Activated CD4-positive, alpha-beta T cell treated with anti-CD3 and anti-CD28 coated beads, Interleukin-2, amount 50 U/mL, for 16 hours (primary cell): ENCODE measurements at places on chromosomes 5 and 9.

GRCh38 chr9:32427111-32427873 lies 42.8 kb downstream of the ACO1 start:
- DNase-seq, result no peak

- no peak for DNase-seq
These were observed 45.4 kb upstream of the MYOT start for GRCh38 chr5:137822158-137822764.

DNA sequence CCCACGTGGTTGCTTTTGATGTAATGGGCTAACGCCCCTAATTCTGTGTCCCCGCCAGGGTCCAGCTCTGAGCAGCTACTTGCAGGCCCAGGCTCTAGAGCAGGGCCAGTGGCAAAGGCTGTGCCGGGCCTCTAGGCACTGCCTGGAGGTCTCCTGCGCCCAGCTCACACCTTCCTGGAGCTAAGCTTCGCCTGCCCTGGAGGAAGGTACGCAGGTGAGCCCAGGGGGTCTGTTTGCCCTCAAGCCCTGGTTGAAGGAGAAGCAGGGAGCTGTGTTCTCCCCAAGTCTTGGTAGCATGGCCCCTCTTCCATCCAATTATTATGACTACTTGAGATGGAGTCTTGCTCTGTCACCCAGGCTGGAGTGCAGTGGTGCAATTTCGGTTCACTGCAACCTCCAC lies 5.2 kb upstream of the LMX1B start:
- DNase-seq, result no peak

DNA sequence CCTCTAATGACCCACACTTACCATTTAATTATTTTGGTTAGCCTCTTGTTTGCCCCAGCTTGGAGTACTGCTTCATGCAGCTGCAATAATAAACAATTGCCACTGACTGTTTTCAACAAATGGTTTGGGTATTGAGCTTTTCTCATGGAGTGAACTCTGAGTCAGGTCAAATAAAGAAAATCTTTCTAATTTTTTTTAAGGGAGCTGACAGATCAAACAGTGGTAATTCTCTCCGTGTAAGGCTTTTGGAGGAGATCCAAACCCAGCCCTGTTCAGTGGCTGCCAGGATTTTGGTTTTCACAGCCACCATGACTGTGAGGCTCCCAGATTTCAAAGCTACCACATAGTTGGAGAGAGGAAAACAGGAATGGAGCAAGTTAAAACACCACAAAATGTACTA lies 110.7 kb upstream of the EFNA5 start:
- no peak for DNase-seq

- no peak for DNase-seq
These were observed 22.8 kb downstream of the NKD2 start for GRCh38 chr5:1031306-1031959.

- no peak for DNase-seq
These were observed 16.8 kb downstream of the GLT6D1 start for GRCh38 chr9:135622415-135623020.

GRCh38 chr5:163565492-163565891 lies 60.1 kb downstream of the MAT2B start:
- DNase-seq, result no peak

- no peak for DNase-seq
These were observed 86.0 kb downstream of the PRRT1B start for GRCh38 chr9:131631306-131631705.

DNA sequence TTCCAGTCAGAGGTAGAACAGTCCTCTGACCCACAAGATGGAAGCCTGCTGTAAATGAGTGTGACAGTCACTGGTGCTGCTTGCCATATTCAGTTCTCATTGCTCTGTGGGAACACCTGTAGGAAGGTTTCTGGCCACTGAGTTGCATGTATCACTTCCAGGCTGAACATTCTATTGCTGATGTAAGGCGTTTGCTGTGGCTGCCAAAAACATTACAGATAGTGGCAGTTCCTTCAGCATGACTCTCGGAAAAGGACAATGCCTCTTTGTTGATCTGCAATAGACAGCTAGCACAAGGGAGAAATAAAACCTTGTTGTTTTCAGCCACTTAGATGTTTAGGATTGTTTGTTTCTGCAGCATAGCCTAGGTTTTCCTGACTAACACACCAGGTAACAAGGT lies 217.2 kb downstream of the AGTPBP1 start:
- no peak for DNase-seq

DNA sequence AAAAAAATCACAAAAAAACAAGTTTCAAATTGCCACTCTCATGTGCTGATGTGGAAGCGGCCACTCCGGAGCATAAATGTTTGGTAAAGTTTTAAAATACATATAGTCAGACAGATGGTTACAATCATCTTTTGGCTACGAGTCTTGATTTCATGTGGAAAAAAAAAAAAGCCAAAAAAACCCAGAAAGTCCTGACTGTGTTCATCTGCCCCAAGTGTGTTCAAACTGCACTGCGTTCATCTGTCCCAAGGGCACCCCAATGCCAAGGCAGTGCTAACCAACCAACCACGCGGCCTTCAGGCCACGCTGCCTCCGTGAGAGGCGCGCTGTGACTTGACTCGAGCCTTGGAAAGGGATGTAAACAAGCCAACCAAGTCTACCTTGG lies 127.1 kb downstream of the MYO10 start:
- no peak for DNase-seq

DNA sequence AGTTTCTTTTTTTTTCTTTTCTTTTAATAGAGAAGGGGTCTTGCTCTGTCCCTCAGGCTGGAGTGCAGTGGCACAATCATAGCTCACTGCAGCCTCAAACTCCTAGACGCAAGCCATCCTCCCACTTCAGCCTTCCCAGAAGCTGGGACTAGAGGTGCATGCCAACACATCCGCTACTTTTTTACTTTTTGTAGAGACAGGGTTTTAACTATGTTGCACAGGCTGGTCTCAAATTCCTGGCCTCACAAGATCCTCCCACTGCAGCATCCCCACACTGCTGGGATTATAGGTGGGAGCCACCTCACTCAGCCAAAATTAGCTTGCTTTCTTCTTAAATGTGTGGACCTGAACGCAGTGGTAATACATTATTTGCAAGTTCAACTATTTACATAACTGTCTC lies 66.1 kb downstream of the SERINC5 start:
- DNase-seq, result no peak

DNA sequence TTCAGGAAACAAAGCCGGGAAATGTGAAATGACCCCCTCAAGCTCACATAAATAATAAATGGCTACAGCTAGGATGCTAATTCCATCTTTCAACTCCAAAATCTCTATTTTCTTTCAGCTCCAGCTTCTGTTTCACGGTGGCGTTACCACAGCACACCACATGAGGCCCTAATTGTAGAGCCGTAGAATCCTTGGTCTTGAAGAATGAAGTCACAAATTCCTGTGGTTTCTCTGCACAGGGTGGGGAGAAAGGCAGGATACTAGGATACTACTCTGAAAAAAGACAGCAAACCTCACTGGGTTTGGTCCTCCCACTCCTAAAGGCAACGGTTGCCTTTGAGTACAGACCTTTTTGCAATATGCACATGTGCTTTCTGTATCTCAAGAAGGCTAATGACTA lies 13.9 kb upstream of the RARS1 start:
- no peak for DNase-seq

DNA sequence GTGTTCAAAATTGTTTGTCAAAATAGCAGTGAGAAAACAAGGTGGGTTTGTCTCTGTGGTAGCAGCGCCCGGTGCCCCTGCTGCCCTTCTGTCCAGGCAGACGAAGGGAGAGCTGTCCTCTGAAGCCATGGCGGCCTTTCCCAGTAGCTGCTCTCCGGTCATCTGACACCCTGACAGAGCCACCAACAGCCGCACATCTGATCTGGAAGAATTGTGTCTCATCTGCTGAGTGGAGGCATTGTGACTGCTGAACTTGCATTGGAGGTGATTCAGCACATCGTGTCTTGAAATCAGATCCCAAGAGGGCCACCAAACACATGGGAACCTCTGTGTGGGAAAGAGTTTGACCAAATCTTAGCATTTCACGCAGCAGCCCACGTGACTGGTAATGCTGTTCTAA lies 337.6 kb upstream of the IRX1 start:
- DNase-seq, result no peak

DNA sequence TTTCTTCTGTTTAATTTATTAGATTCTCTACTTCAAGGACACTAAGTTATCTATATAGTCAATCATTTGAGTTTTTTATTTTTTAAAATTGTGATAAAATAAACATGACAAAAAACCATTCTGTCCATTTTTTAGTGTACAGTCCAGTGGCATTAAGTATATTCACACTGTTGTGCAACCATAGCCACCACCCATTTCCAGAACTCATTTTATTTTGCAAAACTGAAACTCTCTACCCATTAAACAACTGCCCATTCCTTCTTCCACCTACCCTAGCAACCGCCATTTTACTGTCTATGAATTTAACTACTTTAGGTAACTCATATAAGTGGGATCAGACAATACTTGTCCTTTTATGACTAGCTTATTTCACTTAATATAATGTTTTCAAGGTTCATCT lies 275.6 kb downstream of the SH3GL2 start:
- DNase-seq, result no peak

DNA sequence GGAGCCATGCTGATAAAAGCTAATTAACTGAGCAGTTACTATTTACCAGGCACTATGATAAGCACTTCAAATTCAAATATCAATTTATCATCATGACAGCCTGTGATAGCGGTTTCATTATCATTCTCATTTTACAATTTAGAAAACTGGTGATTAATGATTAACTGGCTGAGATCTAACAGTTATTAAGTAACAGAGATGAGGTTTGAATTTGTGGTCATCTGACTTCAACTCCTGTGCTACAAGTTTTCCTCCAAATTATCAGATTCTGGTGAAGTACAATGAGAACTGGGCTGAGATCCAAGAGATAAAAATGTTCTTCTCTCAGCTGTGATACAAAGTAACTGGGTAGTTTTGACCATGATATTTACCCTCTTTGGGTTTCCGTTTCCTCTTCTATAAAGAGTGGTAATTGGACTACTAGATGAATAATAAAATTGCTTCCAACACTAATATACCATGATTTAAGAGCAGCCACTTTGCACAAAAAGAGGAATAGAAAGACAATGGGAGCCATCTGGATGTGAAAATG lies 74.5 kb upstream of the CCNG1 start:
- DNase-seq, result no peak

GRCh38 chr5:172065431-172066065 lies 59.1 kb upstream of the FBXW11 start:
- DNase-seq, result no peak
